Endothelial cell (in vitro differentiated cells): ENCODE measurements at places on chromosomes 12 and 14.

DNA sequence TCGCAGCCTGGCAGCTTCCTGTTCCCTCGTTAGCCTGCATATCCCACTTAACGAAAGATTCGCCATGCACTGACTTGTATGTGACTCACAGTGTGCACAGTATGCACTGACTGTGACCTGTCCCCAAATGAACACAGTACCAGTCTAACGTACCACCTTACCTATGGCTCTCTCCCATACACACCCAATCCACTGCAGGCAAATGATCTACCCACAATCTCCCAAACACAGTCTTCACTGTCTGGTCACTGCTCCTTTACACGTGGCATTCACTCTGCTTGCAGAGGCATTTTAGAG lies 163.5 kb upstream of the EEA1 start:
- DNase-seq, result no peak
- H3K36me3 ChIP-seq, result no peaks in the 10 kb centered on the region
- no peaks in the 10 kb centered on the region for H3K4me1 ChIP-seq
- H3K27me3 ChIP-seq, result no peaks in the 10 kb centered on the region
- H3K27ac ChIP-seq, result no peak overlapping the region

- DNase-seq, result no peak
- H3K4me1 ChIP-seq, result peaks cover 3% of the 10 kb centered on the region
- H3K27me3 ChIP-seq, result peaks cover 1% of the 10 kb centered on the region
- no peaks in the 10 kb centered on the region for H3K36me3 ChIP-seq
- no peak overlapping the region for H3K27ac ChIP-seq
Measured at GRCh38 chr12:93766796-93767523, 89.8 kb downstream of the CRADD start.

DNA sequence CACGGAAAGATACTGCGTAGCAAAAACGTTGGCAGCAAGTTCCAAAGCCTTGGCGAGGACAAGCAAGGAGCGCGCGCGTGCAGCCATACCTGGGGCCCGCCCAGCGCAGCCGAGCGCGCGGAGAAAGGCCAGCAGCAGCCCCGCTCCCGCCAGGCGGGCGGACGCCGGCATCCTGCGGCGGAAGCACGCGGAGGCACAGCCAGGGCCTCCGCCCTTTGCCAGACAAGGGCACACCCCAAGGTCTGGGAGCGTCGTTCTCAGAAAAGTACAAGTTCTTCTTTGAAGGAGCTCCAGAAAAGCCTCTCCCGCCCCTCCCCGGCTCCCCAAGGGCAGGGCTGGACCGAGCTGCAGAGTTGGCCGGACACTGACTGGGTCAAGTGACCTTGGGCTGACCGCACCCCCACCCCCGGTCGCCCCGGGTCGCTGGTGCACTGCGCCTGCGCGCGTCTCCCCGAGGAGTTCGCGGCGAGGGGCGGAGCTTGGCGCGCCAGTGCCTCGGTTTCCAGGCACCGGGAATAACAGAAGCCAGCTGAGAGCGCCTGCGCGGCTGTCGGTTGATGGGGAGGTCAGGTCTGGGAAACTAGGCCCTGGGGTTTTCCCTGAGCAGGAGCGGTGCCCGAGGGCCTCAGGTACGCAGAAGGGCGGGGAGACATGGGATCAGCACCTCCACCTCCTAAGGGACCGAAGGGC lies at the start of gene ZC2HC1C:
Gene ZC2HC1C, plus strand, starts transcription at position 521 of the 690 bp plus-strand sequence. CDS start 933 bp downstream, outside the sequence.
- H3K36me3 ChIP-seq, result no peaks in the 10 kb centered on the region
- H3K27ac ChIP-seq, result peak within 1 kb of the TSS; percentile 94
- DNase-seq, result peak; percentile 93
- H3K27me3 ChIP-seq, result peaks cover 4% of the 10 kb centered on the region
- H3K4me3 ChIP-seq, result peak within 1 kb of the TSS; percentile 93

- H3K27ac ChIP-seq, result no peak overlapping the region
- no peak for DNase-seq
- peaks cover 2% of the 10 kb centered on the region for H3K27me3 ChIP-seq
Measured at GRCh38 chr12:48459259-48459658, 13.1 kb upstream of the ANP32D start.

DNA sequence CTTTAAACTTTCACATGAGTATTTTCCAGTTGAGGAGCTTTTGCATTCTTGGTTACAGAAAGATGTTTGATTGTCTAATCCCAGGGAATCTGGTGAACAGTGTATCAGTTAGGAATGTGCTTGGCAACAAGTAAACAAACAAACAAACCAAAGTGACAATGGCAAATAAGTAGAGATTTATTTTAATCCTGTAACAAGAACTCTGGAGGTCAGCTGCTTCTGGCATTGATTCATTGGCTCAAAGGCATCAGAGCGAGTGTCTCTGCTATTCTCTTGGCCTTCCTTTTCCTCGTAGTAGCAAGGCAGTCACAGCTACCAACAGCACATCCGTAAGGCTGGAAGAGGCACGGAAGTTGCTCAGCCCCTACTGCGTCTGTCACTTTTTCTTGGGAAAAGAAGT lies 37.2 kb downstream of the CRADD start:
- H3K27ac ChIP-seq, result no peak overlapping the region
- H3K27me3 ChIP-seq, result no peaks in the 10 kb centered on the region
- no peak for DNase-seq

DNA sequence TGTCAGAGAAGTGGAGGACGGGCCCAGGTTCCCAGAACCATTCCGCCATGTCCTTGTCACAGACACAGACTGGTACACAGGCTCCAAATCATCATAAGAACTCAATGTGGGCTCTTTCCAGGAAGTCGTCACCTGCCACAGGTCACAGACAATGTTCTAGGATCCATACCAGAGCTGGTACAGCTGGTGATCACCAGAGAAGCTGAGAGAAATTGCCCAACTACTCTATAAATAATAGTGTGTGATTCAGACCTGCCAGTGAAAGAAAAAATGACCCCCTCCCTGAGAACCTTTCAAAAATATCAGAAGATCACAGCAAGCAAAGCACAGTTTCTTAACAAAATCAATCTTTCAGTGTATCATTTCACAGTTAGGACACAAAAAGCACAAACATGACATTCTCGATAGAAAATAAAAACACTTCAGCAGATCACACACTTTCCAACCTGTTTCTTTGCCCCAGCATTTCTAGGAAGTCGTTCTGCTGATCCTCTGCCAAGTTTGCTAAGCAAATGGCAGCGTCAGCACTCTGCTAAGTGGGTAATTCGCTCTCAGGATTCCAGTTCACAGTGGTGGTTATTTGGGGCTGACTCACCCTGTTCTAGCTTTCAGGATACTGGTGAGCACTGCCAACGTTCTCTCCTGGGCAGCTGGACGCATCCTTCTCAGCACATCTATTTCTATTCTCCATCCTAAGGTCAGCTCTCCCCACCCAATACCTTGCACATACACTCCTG lies 223.3 kb upstream of the SFSWAP start:
- no peaks in the 10 kb centered on the region for H3K4me1 ChIP-seq
- DNase-seq, result no peak
- H3K27me3 ChIP-seq, result no peaks in the 10 kb centered on the region
- no peaks in the 10 kb centered on the region for H3K36me3 ChIP-seq
- no peak overlapping the region for H3K27ac ChIP-seq
- no peak overlapping the region for H3K4me3 ChIP-seq

DNA sequence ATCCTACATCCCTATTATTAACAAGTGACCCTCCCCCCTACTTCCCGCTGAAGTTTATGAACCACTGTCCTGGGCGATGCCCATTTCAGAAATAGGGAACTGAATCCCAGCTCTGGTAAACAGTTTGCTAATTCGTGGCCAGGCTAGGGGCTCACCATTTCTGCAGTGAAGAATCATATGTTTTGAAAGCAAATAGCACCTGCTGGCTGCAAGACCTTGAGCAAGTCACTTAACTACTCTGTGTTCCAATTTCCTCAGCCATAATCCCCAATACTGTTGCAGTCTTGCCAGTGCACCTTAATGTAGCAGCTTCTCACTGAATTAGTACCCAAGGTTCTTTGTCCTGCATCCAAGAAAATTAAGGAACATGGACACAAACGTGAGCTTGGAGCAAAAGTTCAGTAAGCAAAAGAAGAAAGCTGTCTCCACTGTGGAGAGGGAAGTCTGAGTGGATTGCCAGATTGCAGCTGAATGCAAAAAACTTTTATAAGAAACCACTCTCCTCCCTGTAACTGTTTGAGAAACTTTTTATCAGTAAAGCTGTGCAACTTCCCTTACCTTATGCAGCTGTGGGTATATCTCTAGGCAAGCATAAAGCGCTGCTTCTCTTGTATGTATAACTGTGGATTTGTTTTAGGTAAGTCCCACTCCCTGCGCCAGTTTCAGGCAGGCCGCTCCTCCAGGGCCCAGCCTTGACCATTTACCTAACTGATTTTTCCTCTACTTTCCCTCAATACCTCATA lies 824 bp downstream of the OAS1 start:
- H3K27ac ChIP-seq, result no peak overlapping the region
- peaks cover 7% of the 10 kb centered on the region for H3K4me1 ChIP-seq
- no peaks in the 10 kb centered on the region for H3K36me3 ChIP-seq
- peaks cover 6% of the 10 kb centered on the region for H3K27me3 ChIP-seq
- no peak overlapping the region for H3K4me3 ChIP-seq
- DNase-seq, result no peak

DNA sequence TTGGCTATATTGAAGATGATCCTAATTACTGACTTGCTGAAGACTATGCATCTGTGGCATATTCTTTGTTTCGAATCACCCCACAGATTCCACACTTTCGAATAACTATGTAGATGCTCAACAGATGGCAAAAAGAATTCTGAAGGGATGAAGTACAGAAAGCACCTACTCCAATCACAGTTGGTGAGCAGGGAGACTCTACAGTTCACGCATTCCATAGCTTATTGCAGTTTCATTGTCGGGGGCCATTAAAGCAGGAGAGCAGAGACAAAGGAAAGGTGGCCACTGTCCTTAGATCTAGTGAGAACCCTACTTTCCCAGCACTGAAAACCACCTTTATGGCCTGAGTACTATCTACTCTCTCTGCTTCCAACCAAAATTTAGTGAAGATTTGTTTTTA lies 191.9 kb downstream of the STXBP6 start:
- no peak overlapping the region for H3K27ac ChIP-seq
- no peaks in the 10 kb centered on the region for H3K36me3 ChIP-seq
- peaks cover 6% of the 10 kb centered on the region for H3K27me3 ChIP-seq

GRCh38 chr14:92751819-92752218 lies 3.4 kb upstream of the LGMN start:
- H3K27me3 ChIP-seq, result peaks cover 8% of the 10 kb centered on the region
- H3K36me3 ChIP-seq, result peaks cover 3% of the 10 kb centered on the region
- DNase-seq, result no peak

GRCh38 chr14:96119947-96120346 lies 80.8 kb downstream of the C14orf132 start:
- no peaks in the 10 kb centered on the region for H3K36me3 ChIP-seq
- no peaks in the 10 kb centered on the region for H3K4me1 ChIP-seq
- no peak overlapping the region for H3K4me3 ChIP-seq

- H3K4me3 ChIP-seq, result no peak overlapping the region
- no peak overlapping the region for H3K27ac ChIP-seq
- peaks cover 2% of the 10 kb centered on the region for H3K27me3 ChIP-seq
- no peaks in the 10 kb centered on the region for H3K36me3 ChIP-seq
- no peak for DNase-seq
Measured at GRCh38 chr12:95963096-95963495, 20.0 kb downstream of the AMDHD1 start.

DNA sequence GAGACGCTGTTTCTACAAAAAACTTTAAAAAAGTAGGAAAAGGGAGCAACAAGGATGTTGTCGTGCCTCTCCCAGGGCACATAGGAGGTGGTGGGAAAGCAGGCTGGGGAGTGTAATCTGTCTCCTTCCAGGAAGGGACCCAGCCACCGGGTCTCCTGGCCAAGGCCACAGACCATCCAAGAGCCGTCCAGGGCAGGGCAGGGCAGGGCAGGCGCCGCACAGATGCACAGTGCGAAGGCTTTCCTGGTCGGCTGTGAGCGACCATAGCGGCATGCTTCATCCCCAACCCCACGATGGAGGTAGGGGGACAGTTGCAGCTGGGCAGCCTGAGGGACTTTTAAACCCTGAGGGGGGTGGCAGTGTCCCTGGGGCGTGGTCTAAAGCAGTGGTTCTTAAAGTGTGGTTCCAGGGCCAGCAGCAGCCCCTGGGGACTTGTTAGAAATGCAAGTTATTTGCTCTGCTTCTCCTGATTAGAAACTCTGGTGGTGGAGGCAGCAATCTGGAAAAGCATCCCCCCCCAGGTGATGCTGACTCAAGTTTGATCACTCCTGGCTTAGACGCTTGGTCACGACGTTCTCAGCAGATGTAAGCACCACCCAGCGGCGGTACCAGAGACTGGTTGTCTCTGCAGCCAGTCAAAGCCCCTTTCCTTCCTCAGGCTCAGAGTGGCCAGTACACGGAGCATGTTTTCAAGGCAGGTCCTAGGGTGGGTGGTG lies 197.4 kb upstream of the PRMT8 start:
- H3K36me3 ChIP-seq, result peaks cover 5% of the 10 kb centered on the region
- H3K27me3 ChIP-seq, result peaks cover 19% of the 10 kb centered on the region
- H3K27ac ChIP-seq, result no peak overlapping the region
- DNase-seq, result no peak

DNA sequence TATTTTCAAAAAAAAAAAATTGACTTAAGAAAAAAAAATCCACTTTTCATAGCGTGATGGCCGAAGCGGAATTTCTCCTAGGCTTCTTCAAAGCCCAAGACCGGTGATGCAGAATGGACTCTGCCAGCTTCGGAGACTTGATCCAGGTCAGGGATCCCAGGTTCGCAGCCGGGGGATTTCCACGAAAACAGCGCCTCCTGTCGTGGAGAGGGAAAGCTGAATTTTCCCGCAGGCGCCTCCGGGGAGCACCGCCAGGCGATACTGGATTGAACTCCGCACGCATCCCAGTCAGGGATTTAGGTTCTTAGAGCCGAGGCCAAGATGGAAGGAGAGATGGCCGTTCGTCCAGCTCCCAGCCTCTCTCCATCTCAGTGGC lies 2.1 kb downstream of the TTC6 start:
- H3K27me3 ChIP-seq, result peaks cover 50% of the 10 kb centered on the region
- peaks cover 5% of the 10 kb centered on the region for H3K36me3 ChIP-seq
- no peak overlapping the region for H3K27ac ChIP-seq
- peak; percentile 65 for DNase-seq
- H3K4me1 ChIP-seq, result peaks cover 21% of the 10 kb centered on the region

DNA sequence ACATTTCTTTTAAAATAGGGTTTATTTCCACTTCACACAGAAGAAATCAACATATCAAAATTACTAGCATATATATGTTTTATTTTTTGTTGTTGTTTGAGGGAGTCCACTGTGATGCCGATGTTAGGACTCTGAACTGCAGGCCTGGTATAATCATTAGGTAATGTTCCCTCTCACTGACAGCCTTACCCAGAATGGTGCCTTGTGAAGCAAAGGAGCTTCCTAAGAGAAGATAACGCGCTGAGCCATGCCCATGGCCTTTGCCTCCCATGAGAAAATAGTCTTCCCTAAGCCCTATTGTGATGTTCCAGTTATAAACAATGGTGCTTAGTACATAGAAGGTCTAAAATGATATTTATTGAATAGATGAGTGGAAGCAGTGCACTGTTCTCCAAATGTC lies 12.0 kb downstream of the GNG2 start:
- H3K4me1 ChIP-seq, result peaks cover 34% of the 10 kb centered on the region
- H3K27me3 ChIP-seq, result no peaks in the 10 kb centered on the region
- no peak for DNase-seq
- peak overlapping the region; percentile 93 for H3K27ac ChIP-seq

- H3K27me3 ChIP-seq, result peaks cover 2% of the 10 kb centered on the region
- no peak overlapping the region for H3K27ac ChIP-seq
- no peaks in the 10 kb centered on the region for H3K4me1 ChIP-seq
- DNase-seq, result no peak
Measured at GRCh38 chr12:65464930-65465329, 186.4 kb downstream of the MSRB3 start.
